ENCODE measurements at places on chromosomes 11 and 22.

GRCh38 chr22:42768385-42769035 is 47.8 kb upstream of the A4GALT start:
- no peak for DNase-seq

DNA sequence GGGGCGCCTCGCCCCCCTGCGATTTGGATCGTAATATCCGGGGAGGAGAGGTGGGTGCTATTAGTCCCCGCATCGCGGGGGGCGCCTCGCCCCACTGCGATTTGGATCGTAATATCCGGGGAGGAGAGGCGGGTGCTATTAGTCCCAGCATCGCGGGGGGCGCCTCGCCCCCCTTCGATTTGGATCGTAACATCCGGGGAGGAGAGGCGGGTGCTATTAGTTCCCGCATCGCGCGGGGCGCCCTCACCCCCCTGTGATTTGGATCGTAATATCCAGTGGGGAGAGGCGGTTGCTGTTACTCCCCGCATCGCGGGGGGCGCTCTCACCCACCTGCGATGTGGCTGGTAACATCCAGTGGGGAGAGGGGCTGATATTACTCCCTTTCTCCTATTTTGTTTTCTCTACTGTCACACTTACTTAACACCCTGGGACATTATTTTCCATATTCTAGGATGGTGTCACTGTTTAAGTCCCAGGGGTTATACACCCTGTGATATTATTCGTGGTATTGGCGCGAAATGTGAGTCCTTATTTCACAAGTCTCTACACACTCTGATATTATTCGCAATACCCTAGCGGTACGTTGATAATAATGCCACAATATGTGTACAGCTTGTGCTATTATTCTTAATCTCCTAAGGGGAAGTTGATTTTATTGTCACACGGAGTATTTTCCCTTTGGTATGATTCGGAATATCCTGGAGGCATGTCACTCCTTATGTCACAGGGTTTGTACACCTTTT is 57.8 kb upstream of the ALDH3B2 start:
- no peak for DNase-seq

- no peak for DNase-seq
Measured at GRCh38 chr11:55838452-55838851, at the start of gene OR5D16. TSS of gene OR5D16 (plus strand) at chr11:55838752. CDS start at chr11:55838752, 0 bp downstream.

DNA sequence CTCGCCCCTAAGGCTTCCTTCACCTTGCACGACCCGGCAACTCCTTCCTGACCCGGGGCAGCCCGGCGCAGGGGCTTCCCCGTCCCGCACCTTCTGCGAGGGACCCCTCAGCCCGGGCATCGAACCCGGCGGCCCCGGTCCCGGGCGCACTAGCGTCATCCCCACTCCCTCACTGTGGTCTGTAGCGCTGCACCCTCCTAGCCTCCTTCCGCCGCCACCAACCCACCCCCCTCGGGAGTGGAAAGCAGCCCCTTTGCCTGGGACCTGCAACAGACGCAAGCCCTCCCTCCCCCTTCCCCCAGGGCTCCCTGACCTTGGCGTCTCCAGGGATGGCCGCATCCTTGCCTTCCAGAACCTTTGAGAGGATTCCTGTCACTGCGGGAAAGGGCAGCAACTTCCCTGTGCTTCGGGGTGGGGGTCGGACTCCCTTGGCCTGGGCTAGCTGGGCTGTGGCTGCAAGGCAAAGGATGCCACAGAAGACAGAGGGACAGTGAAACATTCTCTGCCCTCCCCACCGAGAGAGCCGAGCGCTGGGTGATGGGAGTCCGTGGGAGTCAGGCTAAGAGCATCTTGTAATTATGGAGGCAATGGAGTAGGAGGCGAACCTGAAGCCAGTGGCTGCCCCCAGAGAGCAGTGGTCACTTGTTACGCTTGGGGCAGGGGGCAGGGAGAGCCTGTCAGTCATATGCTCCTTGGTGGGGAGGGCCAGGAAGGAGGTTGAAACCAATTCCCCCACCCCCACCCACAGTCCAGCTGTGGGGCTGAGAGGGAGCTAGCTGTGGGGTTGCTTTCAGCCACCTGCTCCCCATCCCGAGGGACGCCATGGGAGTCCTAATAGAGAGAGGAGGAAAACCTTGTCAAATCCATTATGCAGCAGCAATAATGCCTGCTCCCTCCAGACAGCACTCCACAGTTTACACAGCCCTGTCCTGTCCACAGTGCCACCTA is 920 bp downstream of the TMEM132A start:
- DNase-seq, result no peak

DNA sequence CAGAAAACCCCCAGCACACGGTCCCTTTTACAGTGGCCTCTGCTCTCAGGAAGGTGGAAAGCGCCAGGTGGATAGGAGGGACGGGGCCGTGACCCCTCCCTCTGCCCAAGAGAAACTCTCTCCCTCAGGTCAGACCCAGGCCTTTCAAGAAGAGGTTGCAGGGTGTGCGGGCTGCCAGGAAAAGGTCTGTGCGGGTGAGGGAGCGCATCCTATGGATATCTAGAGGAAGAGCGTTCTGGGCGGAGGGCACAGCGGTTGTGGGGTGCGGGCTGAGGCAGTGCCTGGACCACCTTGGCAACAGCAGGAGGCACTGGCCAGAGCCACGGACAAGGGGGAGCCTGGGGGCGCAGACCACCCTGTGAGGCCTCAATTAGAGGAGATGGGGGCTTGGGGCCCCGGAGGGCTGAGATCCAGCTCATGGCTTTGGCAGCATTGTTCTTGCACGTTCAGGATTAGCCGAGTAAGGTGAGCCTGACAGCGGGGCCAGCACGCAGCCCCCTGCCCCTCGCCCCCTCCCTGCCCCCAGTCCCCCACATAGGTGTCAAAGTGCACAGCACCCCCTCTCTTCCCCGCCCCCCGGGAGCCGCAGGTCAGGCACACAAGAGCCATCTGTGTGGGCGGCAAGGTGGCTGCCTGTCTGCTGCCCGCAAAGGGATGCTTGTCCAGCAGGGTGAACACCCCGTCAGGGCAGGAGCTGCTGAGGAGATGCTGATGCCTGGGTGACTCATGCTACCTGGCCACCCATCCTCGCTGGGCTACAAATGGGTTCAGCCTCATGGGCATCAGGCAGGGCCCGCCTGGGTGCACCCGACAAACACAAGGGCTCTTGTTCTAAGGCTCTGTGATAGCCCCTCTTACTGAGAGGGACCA is 92.8 kb upstream of the KCNQ1OT1 start:
- DNase-seq, result no peak

DNA sequence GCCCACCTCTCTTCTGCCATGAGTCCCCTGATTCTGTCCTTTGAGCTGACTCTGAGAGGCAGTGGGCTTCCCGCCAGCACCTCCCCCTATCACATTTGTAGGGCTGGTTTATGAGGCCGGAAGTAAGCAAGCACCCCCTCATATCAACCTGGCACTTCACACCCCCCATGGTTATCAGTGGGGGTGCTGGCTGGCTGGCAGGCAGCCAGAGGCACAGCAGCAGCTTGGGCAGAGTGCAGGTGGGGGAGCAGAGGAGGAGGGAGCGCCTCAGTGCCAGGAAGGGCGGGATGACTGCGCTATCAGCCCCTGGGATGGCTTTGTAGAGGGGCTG is 22.9 kb upstream of the CHRM4 start:
- DNase-seq, result no peak

DNA sequence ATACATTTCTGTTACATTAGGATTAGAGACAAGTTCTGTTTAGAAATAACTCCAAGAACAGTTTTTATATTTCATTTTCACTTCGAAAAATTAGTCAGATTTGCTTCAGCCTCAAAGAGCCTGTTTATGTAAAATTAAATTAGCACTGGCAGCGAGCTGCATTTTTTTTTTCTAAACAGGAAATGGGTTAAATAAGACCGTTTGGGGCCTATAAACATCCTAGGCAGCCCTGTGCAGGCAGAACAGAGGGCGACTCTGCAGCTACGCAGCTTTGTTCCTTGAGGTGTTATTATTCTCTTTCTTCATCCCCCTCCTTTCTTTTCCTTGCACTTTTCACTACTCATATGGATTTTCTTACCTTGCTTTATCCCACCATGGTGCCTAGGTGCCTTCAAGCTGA is 48.7 kb downstream of the CWC15 start:
- DNase-seq, result no peak

DNA sequence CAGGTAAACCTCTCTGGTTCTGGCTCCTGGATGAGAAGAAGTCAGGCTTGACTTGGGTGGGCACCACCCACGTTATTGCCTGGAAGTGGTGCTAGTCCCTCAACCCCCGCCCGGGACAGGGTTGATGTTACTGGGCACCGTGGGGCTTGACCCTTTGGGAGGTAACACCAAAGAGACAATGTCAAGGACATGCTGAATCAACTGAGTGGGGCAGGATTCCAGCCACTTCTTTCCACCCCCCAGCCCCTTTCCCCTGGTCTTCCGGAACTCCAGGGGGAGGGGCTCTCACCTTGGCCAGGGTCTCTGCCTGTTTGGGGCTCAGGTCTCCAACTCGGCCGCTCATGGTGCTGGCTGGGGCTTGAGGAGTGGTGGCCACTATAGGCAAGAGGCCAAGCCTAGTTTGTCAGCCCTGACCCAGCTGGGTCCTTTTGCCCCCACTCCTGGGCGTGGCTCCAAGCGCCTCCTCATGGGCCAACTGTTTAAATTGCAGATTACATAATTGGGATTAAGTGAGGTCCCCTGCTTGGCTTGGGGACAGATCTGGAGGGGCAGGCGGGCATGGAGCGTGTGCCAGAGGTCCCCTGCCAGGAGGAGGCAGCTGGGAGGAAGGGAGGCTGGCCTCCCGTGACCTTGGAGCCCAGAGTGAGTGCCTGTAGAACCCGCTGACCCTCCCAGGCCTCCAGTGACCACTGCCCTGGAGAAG is at the start of gene SEC14L3:
Gene SEC14L3 (minus strand): TSS at position 402 of the 703 bp plus-strand sequence. CDS start 59 bp downstream, at position 343.
- no peak for DNase-seq

DNA sequence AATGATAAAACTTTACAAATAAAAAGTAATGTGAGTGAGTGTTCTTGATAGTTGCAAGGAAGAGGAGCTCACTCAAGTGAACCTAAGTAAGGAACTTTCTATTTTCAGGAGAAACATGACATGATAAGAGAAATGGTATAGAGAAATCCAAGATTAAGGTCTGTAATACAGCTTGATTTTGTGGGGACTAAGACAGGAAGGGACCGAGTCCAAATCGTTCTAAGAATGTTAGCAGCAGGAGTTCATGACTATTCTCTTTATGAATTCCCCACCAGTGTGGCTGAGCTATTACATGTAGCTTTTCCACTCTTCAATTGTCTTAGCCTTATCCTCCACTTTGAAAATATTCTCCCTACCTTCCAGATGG is 698.6 kb upstream of the ARHGAP42 start:
- no peak for DNase-seq

GRCh38 chr22:46415776-46416519 is 80.4 kb downstream of the TRMU start:
- DNase-seq, result no peak

DNA sequence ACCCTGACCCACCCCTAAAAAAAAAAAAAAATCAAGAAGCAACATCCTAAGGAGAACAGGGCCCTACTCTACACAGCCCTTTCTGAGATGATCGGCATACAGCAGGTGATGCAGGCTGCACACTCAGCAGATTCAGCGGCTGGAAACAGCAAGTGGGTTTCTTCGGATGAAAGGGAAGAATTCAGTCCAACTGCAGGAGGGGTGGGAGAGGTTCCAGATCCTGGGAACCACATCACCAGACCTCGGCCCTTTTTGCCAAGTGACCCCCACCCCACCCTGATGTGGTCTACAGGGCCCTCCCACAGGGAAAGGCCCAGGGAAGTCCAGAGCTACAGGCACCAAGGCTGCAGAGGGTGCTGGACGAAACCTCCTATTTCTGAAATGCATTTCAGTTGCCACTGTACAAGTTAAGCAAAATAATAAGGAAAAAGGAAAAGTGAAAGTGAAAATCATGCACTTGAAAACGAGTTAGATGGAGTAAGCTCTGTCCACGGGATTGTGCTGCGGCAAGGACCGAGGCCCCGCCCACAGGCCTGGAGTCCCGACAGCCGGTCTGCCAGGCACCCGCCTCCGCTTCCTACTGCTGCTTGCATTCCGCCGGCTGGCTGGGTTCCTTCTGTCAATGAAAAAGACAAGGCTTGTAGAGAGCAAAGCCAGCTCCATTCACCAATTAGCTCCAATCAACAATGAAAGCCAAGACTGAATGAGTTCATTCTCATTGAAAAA is 16.0 kb upstream of the PHLDA2 start:
- DNase-seq, result peak; percentile 87

DNA sequence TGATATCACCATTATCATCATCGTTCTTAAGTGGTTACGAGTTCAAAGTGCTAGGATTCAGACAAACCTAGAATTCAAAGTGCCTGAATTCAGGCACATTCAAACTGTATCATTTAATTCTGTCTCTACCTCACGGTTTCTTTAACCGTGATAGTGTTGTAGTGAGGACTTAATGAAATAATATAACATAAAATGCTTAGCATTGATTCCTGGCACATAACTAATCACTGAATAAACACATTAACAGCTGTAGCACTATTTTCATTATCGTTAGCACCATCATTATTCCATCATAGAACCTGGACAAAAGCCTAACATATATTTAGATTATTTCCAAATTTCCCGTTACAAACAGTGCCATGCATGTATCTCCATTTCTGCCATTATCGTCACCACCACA is 102.0 kb downstream of the WNT11 start:
- no peak for DNase-seq

DNA sequence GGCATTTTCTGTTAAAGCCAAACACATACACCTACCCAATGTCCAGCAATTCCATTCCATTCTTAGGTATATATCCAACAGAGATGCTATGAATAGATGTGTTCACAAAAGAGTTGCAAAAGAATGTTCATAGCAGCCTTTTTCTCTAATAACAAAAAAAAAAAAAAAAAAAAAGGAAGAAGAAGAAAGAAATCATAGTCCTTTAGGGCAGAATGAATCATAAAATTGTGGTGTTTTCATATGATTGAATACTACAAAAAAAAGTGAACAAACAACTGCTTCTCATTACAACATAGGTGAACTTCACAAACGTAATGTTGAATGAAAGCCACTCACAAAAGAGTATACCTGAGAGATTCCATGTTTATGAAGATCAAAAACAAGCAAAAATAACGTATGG is 66.8 kb upstream of the GRK3 start:
- no peak for DNase-seq

- DNase-seq, result no peak
Measured at GRCh38 chr11:63897459-63898146, 19.4 kb downstream of the RCOR2 start.

DNA sequence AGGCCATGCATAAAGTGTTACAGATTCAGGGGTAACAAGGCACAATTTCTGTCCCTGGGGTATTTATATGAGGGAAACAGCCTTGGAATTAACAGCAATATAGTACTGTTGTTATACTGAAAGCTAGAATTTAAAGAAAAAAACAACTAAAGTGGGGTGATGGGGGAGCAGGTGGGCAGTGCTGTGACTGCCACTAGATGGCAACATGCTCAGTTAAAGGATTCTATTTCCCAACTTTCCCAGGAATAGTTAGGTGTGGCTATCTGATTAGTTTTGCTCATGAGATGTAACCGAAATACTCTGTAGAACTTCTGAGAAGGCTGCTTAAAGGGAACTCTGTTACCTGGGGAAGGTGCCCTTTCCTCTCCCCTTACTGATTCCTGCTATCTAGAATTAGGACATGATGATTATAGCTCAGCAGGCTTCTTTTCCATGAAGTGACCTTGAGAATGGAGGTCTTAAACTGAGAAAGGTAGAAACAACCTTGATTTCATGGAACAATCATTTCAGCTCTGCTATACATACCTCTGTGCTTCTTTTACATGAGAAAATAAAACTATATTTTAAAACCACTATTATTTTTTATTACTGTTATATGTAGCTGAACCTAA is 102.6 kb downstream of the RELT start:
- no peak for DNase-seq
